ENCODE measurements at places on chromosomes 4 and X. TPM values are rescaled to one million over a fixed set of nuclear protein-coding genes. Genes with fewer than 3 reads are reported as not detected.

Gene THAP9
- 8.8 TPM for total RNA-seq

- DNase-seq, result no peak
Observed at GRCh38 chrX:37697169-37697760, 11.7 kb downstream of the XK start.

GRCh38 chr4:51868449-51868847 is 25.5 kb downstream of the DCUN1D4 start:
- DNase-seq, result no peak

DNA sequence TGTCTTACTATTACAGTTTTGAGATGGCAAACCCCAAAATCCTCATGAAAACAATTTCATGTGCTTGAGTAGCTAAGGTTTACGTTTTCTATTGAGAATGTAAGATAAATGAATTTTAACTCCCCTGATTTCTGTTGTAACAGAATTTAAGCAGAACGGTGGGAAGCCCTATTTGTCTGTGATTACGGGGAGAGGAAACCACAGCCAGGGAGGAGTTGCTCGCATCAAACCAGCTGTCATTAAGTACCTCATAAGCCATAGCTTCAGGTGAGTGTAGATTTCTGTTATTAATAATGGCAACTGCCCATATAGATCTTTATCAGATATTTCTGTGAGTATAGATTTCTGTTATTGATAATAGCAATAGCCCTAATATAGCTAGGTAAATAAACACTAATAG is 44.2 kb upstream of the RHOH start:
- no peak for DNase-seq

- no peak for DNase-seq
Observed at GRCh38 chr4:71050809-71051208, 57.4 kb downstream of the DCK start.

GRCh38 chr4:139557556-139558110 is 1.6 kb upstream of the SETD7 start:
- DNase-seq, result no peak

- DNase-seq, result peak; percentile 40
Observed at GRCh38 chrX:118495958-118496762, 545 bp downstream of the DOCK11 start.

GRCh38 chr4:74235135-74235534 is 73.1 kb upstream of the EPGN start:
- no peak for DNase-seq

- DNase-seq, result no peak
Observed at GRCh38 chr4:80586716-80587115, 251.2 kb downstream of the CFAP299 start.

GRCh38 chrX:149949743-149950436 is 11.6 kb upstream of the EOLA2 start:
- DNase-seq, result no peak

DNA sequence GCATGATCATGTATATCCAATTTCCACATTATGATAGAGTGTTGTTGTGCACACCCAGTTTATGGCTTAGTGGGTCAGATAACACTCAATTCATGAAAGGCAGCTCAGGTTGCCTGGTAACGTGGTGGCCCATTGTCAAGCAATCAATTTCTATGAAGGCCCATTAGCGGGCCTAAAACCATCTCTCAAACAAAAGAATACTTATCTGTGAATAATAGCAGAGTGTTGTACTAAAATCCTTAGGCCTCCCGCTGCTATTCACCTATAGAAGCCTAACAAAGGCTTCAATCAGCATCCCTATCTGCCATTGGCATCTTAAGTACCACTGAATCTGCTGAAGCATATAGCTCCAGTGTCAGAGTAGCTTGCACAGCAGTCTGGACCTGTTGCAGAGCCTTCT is 849.6 kb upstream of the POU3F4 start:
- no peak for DNase-seq

DNA sequence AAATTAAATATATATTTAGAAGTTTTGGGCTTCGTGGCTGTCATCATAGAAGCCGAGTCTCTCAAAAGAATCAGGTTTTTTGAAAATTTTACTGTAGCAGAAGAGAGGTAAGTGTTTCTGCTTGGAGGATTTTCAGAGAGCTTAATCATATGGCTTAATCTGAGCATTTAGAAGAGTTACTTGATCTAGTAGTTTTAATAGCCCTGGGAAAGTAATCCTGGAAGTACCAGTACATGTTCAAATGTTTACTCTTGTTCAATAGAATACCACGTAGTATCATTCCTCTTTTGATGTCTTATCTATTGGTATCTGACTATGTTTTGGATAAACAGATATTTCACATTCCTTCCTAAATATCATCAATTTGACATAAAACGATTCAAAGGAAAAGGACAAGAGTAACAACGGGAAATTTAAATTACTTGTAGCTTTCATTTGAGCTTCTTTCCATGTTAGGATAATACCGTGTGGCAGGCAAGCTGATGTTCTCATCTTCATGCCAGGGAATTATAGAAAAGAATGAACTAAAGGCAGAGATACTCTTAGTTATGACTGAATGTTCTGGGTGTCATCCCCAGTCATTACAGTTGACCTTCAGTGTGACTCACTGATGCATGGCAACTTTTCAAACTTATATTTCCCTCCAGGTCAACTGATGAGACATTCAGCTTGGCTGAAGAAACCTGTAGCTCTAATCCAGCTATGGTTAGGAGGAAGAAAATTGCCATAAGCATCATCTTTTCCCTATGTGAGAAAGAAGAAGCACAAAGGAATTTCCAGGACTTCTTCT is 89.8 kb downstream of the FNIP2 start:
- no peak for DNase-seq

DNA sequence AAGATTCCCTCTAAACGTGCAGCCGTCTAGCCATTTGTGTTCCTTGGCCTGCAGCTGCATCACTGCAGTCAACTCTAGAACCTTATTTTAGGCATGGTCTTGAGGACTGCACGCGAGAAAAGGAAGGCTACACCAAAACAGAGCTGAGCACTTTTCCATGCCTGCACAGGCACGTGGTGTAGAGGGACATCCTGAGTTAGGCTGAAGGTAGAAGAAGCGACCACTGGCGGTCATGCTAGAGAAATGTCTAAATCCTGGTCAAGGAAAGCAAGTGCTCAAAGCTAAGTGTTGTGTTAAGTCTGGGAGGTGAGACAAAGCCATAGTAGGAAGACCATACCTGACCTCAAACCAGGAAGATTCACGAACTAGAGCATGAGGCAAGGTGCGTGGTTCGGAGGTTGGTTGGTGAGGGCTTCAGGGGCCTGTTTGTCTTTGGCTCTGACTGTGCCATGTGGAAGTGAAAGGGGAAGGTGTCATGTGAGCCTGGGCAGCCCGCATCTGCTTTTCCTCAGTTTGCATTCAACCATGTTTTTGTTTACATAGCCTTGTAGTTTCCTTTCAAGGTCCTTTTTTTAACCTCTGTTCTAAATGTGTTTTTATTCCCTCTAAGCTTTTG is 203.8 kb downstream of the AASDH start:
- no peak for DNase-seq

Gene BGN
- total RNA-seq, result 121 TPM

Gene FGF16
- not detected for total RNA-seq

DNA sequence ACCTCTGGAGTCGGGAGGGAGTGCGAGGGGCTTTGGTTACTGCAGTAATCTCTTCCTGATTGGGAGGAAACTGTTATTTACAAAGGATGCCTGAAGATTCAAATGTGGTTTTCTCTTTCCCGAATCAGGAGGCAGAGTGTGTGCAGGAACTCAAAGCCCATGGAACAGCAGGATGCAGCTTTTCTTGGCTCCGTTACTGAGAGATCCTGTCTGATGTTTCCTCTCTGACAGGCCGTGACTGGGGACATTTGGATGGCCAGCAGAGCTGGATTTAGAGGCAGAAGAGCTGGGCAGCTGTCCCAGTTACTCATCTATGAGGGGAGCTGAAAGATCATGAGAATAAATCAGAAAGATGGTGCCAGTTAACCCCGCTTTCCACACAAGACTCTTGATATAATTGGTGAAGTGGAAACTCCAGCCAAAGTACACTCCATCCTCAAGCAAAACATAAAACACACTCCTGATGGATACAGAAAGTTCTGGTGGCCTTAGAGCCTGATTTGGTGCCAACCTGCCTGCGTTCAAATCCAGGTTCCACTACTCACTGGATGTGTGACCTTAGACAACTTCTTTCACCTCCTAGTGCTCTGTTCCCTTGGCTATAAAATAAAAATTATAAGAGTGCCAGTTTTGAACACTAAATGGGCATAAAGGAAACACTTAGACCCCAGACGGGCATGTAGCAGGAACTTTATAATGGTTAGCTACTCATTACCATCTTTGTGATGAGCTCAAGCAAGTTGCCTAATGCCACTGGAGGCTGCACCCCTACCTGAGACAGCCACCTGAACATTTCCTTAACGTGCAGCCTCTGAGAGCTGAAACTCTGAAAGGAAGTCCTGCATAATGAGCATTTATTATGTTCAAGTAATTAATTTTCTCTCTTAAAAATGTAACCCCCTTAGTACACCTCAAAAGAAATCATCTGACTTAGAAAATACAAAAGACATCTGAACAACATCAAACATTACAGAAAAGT is 349.0 kb upstream of the GATB start:
- DNase-seq, result no peak

- DNase-seq, result peak; percentile 48
Observed at GRCh38 chr4:76197971-76198410, 15.6 kb downstream of the SCARB2 start.

DNA sequence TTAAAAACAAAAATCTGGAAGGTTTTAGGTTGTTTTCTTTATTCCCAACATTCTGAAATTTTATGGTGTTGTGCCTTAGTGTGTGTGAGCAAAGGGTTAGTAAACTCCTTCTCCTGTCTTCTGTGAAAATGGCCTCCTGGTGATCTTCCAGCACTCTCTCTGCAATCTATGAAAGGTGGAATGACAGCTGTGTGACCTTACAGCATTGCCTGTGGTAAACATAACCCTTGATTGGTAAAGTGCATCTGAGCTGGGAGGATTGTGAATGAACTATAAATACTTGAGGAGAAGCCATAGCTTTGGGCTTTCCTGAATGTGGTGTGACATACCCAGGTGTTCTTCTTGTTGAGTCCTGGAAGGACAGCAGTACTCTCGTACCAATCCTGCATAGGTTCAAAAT is 10.0 kb downstream of the ART3 start:
- no peak for DNase-seq

DNA sequence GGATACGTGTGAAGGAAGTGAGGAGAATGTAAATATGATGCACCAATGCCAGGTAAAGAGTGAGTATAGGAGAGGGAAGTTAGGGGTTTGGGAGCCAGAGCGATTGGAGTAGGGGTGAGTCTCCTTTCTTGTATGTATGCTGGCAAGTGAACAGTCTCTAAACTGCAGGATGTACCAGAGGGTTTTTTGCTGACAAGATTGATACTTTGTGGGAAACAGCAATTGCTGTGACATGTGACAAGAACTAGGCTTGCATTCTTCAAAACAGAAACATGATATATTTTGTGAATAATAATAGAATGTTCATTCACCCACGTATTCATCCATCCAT is 706 bp downstream of the CHIC1 start:
- no peak for DNase-seq

- DNase-seq, result no peak
Observed at GRCh38 chr4:112327965-112328733, 31.0 kb downstream of the ALPK1 start.

Gene GPR119
- not detected for total RNA-seq

DNA sequence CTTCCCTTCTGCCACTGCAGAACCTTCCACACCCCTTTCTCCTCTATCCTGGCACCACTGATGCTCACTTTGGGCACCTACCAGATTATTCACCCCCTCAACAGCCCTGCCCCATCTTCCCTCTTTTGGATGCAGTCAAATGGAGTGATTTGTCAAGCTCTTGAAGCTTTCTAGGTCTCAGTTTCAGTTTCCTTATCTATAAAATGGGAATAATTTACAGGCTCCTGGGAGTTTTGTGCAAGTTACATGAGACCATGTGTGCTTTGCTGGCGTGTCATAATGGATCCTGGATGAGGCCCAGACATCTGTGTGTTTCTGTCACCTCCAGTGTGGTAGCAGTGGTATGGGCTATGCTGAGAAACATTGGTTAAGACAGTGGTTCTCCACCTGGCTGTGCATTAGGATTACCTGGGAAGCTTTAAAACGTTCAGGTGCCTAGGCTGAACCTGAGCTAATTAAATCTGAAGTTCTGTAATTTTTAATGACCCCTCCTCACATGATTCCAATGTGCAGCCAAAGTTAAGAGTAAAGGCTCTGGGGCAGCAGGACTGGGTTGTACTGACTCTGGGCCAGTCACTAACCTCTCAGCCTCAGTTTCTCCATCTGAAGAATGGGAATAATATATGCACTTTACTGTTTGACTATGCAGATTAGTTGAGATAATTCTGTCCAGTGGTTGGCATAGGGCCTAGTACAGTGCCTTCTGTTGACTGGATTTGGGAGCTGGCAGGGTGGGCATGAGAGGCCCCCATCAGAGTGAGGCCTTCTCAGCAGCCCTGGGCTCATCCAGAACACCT is 6.8 kb upstream of the MGST2 start:
- no peak for DNase-seq

- no peak for DNase-seq
Observed at GRCh38 chr4:39341075-39341725, 25.0 kb downstream of the RFC1 start.

Gene RASL11B
- 22.7 TPM for total RNA-seq

DNA sequence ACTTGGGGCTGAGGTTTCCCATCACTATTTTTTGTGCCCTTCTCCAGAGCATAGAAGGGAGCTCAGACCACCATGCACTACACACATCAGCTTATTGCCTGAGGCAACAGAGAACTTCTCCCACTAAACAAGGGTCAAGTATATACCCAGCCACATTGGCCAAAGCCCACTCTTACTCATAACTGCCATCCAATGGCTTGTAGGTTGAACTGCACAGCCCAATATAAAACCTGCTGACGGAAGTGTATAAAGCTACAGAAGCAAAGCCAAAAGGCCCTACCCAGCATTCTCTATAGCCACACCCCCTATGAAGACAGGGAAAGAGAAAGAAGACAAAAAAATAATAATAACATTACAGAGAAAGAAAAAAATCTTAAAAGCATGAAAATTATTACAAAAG is 139.7 kb downstream of the LRBA start:
- no peak for DNase-seq

DNA sequence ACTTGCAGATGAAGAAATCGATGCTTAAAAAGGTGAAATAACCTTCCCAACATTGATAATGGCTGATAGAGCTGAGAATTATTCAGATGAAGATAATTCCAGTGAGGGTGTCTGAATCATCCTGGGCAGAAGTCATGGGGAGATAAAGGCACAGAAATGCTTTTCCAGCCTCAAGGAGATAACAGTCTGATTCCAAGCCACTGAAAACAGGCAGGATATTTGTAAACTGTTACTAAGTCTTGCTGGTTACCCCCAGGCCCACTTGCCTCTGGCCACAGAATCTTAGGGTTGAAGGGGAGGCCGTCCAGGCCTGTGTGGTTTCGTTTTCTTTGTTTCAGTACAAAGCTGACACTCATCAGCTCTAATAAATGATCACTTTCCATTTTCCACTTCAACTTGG is 158.5 kb downstream of the SH3KBP1 start:
- no peak for DNase-seq

- no peak for DNase-seq
Observed at GRCh38 chr4:114519368-114519767, 79.2 kb upstream of the UGT8 start.

GRCh38 chrX:1591863-1592469 is 562 bp downstream of the AKAP17A start:
- DNase-seq, result no peak

- no peak for DNase-seq
Observed at GRCh38 chrX:30702736-30703135, 49.5 kb downstream of the GK start.

GRCh38 chrX:34381241-34381640 is 249.1 kb upstream of the FAM47A start:
- no peak for DNase-seq

Gene ADH1B
- not detected for total RNA-seq

- no peak for DNase-seq
Observed at GRCh38 chr4:89595125-89595789, 241.7 kb downstream of the SNCA start.
